ENCODE measurements at places on chromosomes 5 and 9.

DNA sequence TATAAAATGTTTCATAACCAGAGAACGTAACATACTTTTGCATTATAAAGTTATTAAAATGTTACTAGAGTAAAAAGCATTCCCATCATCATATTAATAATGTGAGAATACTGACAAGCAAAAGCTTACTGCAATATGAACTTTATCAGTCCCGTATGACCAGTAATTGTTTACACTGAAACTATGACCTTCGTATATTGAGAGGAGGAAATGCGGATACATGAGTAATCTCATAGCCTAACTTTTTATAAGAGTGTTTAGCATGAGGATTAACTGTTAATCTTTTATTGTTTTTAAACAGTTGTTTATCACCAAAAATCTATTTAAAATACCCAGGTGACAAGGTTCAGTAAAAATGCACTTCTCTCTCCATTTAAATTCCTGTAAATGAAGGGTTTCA lies 272.4 kb downstream of the SLF1 start:
- DNase-seq = no peak

DNA sequence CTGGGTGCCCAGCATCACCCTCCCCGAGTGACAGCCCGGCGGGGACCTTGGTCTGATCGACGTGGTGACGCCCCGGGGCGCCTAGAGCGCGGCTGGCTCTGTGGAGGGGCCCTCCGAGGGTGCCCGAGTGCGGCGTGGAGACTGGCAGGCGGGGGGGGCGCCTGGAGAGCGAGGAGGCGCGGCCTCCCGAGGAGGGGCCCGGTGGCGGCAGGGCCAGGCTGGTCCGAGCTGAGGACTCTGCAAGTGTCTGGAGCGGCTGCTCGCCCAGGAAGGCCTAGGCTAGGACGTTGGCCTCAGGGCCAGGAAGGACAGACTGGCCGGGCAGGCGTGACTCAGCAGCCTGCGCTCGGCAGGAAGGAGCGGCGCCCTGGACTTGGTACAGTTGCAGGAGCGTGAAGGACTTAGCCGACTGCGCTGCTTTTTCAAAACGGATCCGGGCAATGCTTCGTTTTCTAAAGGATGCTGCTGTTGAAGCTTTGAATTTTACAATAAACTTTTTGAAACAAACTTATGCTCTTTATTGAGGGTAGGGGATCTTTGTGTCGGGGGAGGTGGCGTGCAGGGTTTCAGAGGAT lies 1.3 kb downstream of the GADD45G start:
- peak; percentile 57 for DNase-seq

DNA sequence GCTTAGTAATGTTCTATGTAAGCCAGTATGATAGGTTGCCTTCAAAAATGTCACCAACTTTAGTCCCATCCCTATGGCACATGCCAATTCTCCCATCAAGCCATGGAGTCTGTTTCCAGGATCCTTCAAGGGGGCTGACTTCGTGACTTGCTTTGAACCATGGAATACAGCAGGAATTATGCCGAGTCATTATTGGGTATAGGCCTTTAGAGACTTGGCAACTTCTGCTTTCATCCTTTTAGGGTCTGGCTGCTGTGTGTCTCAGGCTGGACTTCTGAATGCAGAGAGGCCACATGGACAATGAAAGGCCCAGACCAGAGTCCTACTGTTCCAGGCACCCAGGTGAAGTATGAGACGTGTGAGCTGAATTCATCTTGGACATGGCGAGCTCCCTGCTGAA lies 109.8 kb downstream of the DENND1A start:
- no peak for DNase-seq

DNA sequence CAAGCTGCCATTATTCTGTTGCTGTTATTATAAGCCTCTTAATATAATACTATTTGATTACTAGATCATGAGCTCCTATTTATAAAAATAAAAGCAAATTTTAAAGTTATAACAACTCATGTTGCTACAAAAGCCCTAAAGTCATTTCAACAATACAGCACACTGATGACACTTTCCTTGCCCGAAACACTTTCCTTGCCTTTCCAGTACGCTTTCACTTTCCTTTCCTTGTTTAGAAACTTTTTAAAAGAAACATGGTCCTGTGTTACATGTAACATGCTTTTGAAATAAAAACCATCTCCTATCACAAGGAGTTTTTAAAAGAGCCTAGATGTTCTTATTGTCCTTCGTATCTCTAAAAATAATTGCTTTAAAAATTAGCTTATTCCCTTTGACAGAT lies 688.4 kb downstream of the PTPRD start:
- DNase-seq = no peak

DNA sequence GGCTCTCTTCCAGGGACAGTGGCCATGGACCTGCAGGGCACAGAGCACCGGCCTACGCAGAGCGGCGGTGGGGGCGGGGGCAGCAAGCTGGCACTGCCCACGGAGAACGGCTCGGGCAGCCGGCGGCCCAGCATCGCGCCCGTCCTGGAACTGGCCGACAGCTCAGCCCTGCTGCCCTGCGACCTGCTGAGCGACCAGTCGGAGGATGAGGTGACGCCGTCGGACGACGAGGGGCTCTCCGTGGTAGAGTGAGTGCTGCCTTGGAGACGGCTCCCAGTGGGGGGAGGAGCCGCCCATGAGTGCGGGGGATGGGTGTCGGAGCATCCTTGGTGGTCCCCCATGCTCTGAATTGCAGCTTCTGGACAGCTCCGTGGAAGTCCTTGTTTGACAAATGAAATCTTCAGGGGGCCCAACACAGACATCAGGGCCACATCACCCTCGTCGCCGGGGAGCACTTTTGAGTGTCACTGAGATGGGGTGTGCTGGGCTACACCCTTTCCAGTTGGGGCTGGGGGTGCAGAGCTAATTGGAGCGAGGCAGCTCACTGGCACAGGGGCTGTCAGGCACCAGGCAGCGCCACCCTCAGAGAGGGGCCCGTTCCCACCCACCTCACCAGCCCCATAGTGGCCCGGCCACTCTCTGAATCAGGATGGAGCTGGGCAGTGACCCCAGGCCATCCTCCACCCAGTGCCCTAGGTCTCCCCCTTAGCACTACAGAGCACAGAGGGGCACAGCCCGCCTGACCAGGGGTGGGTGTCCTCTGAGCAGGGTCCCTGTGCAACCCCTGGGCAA lies 70.9 kb downstream of the KCNT1 start:
- DNase-seq = no peak
